Anterior cingulate cortex (tissue), 58 donors: ENCODE measurements at places on chromosomes 2 and 18.

DNA sequence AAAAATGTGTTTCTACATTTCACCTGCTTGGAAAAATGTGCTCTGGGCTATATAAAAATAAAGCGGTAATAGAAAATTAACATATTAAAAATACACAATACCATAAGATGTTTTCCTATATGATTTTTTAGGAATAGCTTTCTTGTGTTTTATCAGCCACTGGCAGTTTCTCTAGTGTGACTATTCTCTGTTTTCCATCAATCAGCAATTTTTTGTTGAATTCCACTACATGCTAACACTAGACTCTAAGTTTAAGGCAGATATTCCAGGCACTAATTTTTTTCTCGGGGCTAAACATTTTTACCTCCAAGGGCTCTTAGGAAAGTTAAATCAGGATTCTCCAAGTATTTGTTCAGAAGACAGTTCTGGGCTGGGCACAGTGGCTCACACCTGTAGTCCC, 140.5 kb downstream of the SPHKAP start:
- no peak for DNase-seq

DNA sequence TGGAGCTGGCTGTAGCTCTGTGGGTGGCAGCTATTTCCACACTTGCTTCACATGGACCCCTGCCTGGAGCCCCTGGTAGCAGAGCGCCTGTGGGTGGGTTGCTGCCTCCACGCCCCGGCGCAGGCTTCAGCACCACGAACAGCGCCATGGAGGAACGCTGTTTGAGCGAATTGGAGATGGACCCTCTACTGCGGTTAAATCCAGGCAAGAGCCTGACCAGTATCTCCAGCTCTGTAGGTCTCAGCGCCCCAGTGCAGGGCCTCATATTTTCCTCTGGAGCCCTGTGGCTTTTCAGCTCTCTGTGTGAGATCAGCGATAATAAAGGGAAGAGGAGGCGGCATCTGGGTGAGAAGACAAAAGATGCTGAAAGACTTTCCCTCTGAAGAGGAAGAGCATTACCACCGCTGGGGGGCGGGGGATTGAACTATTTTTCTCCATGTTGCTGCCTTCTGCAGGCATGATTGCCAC, 12.0 kb downstream of the ONECUT2 start:
- no peak for DNase-seq

DNA sequence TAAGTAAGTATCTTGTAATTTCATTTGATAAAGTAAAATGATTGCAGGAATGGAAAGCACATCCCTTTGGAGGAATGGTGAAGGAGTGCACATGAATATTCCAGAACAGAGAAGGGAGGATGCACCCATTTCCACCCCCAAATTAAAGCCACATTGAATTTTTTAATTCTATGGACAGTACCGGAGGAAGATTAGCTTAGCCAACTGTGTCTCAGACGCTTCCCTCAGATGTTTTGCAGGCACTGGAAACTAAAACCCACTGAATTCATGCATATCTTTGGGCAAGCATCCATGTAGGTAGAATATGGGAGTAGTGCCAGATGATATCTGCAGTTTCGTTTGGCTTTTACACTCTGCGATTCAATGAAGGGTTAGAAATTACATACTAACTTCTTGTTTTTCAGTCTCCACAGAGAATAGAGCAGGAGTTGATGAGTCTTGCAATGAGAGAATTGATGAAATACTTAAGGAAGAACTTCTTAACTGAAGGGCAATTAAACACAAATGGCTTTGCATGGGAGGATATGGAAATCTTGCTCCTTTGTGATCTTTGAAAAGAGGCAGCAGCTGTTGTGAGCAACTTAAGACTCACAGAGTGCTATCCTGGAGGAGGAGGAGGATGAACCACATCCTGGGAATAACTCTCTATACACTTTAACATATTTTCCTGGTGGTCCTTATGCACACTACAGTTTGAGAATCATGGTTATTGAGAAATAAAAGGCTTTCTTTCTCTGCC, 71.7 kb upstream of the MYO3B start:
- no peak for DNase-seq

- DNase-seq = no peak
Observed at GRCh38 chr2:10620481-10620880, 69.3 kb downstream of the NOL10 start.

DNA sequence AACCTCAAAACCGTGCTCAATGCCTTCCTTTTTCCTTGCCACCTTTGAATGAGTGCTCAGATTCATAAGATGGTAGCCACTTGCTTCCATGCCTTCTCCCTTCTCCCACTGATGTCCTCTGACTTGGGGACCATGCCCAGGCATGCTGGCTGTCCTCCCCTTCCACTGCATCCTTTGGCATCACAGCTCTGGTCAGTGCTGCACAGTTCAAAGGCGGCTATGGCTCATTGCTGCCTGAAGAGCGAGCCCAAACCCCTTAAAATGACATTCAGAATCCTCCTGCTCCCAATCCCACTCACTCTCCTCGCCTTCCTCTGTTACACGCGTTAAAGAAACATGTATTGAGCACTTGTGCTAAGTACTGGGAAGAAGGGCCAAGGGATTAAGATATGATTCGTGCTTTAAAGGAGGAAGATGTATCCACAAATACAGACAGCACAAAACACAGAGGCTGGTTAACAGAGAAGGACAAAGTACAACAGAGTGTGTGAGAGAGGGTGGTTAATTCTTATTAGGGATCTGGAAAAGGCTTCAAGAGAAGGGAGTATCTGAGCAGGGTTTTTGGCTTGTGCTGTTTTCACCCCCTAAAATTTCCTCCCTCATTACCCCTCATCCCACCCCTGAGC, 81.8 kb downstream of the CERKL start:
- DNase-seq = no peak

GRCh38 chr2:102072741-102073140, 69.8 kb upstream of the IL1R1 start:
- no peak for DNase-seq

DNA sequence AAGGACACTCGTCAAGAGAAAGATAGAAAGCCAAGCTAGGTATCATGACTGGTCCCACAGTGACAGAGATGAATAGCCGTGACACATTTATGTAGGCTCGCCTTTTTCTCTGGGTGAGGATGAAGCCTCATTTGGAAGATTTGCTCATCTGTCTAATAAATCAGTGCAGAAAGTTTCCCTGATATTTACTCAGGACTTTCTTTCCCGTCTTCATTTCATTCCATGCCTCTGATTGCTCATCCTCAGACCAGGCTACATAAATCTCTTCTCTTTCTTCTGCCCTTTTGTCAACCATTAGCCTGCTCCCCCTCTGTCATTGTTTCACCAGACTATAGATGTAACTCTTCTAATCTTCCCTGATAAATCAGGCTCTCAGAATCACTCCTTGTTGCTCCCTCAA, 361.8 kb upstream of the MEIS1 start:
- no peak for DNase-seq
